ENCODE measurements at places on chromosomes 12 and 14.

GRCh38 chr14:26925876-26926584 lies 328.2 kb upstream of the NOVA1 start:
- no peak for DNase-seq

- no peak for DNase-seq
Measured at GRCh38 chr14:89394972-89395371, 22.1 kb downstream of the FOXN3 start.

- DNase-seq: no peak
Measured at GRCh38 chr12:89181271-89181920, 170.9 kb downstream of the DUSP6 start.

DNA sequence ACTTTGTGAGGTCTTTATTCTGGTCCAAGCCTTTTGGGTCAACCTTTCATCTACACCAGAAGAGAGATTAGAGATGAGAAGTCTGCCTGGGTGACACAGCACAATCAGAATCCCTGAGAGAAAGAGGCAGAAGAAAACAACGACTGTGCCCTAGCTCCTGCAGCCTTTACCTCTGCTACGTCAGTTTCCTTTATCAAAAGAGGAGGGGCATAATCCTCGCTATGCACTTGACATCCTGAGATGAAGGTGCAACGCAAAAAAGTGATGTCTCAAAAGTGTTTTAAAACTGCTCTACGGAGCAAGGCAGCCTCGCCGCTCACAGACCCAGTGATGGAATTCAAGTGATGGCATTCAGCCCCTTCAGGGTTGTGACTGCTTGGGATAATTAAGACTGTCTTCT lies 21.7 kb downstream of the ZDHHC22 start:
- no peak for DNase-seq

- no peak for DNase-seq
Measured at GRCh38 chr12:18586581-18586980, 151.2 kb downstream of the PLCZ1 start.

DNA sequence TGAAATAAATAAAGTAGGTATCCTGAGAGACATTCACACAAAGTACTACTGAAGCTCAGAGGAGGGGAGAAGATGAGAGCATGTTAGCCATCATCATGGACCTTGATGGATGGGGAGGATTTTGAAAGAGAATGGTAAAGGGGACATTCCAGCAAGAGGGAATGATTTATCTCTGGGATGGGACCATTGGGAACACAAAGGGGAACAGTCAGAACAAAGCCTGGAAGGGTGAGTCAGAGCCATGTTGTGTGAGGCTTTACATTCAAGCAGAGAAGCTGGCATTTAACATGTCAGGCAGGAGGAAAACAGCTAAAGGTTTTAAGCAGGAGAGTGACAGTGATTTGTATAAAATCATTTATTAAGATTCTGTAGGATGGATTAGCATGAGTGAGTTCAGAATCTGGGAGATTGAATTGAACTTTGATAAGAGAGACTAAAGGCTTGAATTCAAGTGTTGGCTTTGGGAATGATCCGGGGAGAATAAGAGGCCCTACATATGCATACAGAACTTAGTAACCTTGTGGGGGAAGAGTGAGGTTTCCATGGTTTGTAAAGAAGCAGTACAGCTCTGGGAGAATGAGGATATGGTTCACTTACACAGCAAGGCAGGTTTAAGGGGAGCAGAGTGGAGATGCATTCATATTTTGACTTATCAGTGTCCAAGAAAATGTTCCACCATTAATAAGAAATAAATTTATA lies 174.4 kb downstream of the SYT10 start:
- DNase-seq: no peak

DNA sequence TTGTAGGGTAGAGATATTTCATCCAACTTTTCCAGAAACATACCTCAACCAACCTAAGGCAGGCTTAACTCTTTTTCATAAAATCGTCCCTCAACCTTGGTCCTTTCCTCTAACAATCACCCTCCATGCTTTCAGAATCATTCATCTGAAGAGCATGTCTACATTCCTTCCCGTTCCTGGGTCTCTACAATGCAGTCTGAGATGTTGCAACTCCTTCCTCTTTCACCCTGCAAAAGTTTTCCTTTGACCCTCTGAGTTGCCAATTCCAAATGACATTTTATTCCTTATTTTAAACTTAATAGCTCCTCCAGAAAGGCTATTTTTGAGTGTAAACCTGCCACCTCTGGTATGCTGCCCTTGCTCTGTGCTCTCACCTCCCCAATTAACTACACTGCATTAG lies 16.7 kb downstream of the SLC7A7 start:
- no peak for DNase-seq

DNA sequence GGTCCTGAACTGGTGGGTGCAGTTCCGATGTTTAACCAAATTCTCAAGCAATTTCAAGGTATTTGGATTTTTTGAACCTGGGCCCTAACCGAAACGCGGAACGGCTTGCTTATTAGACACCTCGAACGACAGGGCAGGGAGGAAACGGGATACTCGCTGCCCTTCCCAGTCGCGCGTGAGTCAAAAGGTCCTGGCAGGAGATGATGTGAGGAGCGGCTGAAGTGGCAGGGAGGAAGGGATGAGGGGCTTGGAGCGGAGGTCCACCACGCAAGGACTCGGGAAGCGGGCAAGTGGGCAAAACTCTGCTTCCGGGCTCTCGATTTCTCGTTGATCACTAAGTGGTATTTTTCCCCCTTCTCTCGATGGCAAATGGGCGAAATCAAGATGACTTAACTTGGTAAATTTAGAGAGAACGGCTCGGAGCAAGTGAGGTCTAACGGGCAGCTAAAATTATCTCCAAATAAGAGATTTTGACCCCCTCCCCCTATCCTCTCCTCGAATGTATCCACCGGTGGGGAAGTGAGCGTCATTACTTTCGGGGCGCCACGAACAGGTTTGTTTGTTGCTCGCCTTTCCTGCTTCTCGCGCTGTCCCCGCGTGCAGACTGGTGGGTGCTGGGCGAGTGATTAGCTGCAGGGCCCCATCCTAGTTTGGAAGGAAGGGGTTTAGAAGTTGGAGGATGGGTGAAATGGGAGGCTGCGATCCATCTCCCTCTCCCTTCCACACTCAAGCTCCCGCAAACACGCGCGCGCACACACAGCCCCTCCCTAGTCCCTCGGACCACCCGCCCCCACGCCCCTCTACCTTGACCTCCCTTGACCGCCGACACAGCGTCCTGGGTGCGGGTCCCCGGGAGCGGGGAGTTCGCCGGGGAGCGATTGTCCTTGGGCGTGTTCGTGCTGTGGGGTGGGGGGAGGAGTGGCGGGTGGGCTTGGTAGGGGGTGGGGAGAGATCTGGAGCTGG lies 986 bp upstream of the NTF3 start:
- no peak for DNase-seq

GRCh38 chr14:93648440-93649168 lies 139.7 kb downstream of the PRIMA1 start:
- peak; percentile 32 for DNase-seq

- DNase-seq: no peak
Measured at GRCh38 chr12:75781532-75782046, 250.0 kb downstream of the PHLDA1 start.

DNA sequence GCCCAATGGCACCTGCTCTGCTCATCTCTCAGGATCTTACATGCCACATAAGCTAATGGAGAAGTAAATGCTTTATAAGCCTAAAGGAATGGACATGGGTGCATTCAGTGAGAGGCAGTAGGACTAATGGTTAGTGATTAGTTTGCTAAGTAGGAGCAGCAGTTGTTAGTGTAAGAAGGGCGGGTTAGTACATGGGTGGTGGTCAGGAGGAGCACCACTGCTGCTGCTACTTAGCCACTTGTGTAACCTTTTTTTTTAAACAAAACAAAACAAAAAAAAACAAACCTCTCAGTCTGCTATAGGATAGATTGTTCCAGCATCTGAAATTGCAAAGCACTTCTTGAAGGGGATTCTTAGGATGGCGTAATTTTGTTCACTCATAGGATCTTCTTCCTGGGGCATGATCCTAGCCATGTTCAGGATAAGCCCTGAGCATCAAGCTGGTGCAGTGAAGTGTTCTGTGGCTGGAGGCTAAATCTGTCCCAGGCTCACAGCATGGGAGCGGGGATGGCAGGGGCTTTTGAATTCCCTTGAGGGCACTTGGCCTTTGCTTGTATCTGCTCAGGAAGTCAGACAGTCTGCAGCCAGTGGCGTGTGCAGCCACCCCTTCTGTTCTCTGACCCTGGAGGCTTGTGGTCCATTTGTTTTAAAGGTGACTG lies 63.6 kb downstream of the CHST11 start:
- no peak for DNase-seq

GRCh38 chr12:106282457-106283097 lies 20.0 kb upstream of the TCP11L2 start:
- DNase-seq: peak; percentile 68

GRCh38 chr14:52015411-52016030 lies 26.2 kb downstream of the RTRAF start:
- peak; percentile 10 for DNase-seq

DNA sequence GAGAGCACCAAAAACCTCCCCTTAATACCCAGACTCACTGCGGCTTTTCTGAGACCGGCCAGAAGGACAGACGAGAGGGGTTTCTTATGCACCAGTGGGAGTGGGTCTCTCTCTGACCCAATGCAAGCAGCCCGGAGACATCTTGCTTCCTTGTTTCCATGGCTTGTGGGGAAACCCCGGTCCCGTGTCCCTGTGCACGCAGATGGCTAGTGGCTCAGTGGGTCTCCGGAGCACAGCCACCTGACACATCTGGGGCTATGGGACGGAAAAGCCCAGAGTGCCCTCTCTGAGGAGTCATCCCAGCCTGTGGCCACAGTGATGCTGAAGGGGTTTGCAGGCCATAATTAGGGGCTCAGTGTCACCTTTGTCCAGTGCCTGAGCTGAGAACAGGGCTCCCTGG lies 197.6 kb downstream of the PHETA1 start:
- DNase-seq: no peak

- no peak for DNase-seq
Measured at GRCh38 chr14:55153951-55154350, 24.9 kb downstream of the LGALS3 start.

GRCh38 chr12:111411185-111411764 lies 5.6 kb downstream of the SH2B3 start:
- no peak for DNase-seq

DNA sequence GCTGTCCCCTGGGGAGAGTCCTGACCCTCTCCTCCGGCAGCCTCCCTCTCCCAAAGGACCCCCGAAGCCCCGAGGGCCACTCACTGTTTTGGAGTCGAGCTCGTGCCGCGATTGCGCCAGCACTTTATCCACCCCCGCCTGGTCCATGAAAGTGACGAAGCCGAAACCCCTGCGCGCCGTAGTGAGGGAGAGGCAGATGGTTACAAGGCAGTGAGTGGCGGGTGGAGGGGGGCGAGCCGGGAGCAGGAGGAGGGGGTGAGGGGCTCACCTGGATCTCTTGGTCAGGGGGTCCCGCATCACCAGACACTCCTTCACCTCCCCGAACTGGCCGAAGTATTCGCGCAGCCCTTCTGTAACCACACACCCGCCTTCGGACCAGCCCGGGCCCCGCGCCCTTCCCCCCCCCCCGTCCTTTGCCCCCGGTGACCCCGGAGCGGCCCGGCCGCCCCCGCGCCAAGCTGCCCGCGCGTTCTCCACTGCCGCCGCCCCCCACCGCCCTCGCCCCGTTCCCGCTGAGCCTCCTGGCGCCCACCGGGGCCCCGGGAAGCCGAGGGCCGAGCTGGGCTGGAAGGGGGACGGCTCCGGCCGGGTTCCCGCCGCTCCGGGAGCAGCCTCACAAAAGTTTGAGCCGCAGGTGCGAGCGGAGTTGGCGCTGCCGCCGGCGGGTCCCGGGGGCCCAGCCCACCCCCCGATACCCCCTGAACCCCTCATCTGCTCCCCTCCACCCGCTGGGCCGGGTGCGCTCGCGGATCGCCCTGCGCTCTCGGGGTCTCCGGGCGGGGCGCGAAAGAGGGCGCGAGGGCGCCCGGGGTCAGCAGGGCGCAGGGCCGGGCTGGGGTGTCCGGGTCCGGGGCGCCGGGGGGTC lies 808 bp downstream of the MSI1 start:
- DNase-seq: no peak

GRCh38 chr12:2548081-2548480 lies 246.7 kb upstream of the FKBP4 start:
- no peak for DNase-seq

GRCh38 chr12:182381-182892 lies 31.5 kb downstream of the SLC6A12 start:
- DNase-seq: no peak

DNA sequence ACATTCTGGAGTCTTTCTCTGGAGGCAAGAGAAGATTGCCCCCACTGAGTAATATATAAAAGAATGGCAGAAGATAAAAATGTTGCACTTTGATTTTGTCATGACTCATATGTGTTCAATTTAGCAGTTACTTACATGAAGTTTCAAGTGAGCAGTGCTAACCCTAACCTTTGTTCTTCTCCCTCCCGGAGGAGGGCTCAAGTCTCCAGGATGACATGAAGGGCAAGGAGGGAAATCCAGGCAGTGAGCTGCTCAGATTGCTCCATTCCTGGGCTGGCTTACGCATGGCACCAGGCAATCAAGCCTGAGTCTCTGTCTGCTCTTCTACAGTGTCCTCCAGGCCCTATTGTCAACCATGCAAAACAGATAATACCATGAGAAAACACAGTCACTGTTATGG lies 322.3 kb downstream of the DUSP6 start:
- DNase-seq: no peak

DNA sequence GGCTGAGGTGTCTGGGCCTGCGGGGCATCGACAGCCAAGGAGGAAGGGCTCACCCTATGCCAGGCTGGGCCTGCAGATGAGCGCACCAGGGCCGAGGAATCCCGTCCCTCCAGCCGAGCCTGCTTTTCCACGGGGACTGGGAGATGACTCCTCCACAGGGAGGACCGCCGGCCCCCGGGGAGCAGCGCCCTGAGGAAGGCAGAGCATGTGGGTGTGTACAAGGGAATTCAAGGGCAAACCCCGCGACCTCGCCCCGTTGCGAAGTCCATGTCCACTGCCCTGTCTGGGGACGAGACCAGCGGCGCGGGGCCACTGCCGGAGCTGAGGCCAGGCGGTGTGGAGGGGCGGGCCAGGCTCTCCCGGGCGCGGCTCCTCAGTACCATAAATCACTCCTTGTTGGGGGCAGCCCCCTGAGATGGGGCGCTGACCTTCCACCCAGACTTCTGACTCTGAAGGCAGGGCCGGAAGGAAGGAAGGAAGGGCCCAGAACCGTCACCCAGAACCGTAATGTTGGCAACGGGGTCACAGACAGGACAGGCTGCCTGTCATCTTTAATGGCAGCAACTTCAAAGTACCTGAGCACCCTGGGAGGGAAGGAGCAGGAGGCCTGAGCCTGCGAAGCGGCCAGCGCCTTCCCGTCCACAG lies 52.5 kb downstream of the RNF34 start:
- no peak for DNase-seq

- DNase-seq: no peak
Measured at GRCh38 chr12:54935235-54935951, 49.2 kb downstream of the TESPA1 start.

DNA sequence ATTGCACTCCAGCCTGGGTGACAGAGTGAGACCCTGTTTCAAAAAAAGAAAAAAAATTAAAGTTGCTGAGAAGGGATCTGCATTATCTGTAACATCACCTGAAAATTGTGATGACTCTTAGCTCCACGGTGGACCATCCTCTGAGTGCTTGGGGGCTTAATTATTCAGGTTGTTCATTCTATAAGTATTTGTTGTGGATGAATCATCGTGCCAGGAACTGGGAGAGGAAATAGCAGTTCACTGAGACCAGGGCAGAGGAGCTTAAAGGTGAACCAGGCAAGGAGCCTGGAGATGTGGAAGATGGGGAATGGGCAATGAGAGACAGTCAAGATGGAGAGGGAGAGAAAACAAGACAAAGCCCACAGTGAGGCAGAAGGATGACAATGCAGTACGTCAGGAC lies 25.5 kb upstream of the GSC start:
- DNase-seq: no peak

GRCh38 chr12:69900720-69901131 lies 75.7 kb downstream of the MYRFL start:
- DNase-seq: peak; percentile 85

Measured in NCI-H748 treated with DMSO at 0.1 percent for 48 hours (cell line).